Naive thymus-derived CD8-positive, alpha-beta T cell (primary cell): ENCODE measurements at places on chromosomes 5 and 9. TPM values are rescaled to one million over a fixed set of nuclear protein-coding genes. Genes with fewer than 3 reads are reported as not detected.

DNA sequence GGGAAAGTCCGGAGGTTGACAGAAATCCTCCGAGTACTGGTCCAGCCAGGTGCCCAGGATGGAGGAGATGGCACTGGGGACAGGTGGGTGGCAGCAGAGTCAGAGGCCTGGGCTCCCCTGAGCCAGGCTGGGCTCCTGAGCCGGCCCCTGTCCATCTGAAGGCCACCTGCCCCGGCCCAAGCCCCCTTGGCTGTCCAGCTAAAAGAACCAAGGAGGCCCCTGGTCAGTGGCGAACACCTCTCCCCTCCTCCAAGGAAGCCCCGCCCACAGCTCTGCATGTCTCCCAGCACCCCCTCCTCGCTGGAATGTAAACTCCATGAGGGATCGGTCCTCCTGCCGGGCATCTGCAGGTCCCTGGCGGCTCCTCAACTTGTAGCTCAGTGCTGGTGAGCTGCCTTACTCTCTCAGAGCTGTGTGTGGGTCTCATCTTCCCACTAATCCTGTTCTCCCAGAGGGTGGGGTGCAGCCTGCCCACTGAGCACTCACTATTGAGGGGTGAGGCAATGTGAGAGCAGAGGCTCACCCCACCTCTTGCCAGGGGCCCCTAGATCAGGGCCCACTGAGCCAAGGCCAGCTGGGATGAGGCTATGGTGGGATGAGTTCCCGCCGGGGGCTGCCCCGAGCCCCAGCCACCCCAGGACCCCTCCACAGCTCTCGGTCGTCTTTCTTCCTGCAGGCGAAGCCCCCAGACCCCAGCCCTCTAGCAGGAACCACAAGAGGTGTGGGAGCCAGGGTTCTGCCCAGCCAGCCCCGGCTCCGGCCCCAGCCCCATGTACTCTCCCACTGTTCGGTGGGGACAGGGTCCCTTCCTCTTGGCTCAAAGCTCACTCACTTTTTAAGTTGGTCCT is 12.0 kb downstream of the RALGDS start:
- H3K27ac ChIP-seq, result no peak overlapping the region

GRCh38 chr5:133707629-133708028 is 95.3 kb upstream of the FSTL4 start:
- H3K36me3 ChIP-seq, result no peaks in the 10 kb centered on the region
- no peaks in the 10 kb centered on the region for H3K27me3 ChIP-seq
- H3K4me3 ChIP-seq, result no peak overlapping the region
- no peak for DNase-seq

- peaks cover 10% of the 10 kb centered on the region for H3K27me3 ChIP-seq
- no peak overlapping the region for H3K27ac ChIP-seq
- no peak for DNase-seq
- H3K36me3 ChIP-seq, result no peaks in the 10 kb centered on the region
Observed at GRCh38 chr5:36600917-36601527, 5.4 kb upstream of the SLC1A3 start.

GRCh38 chr5:99156688-99157087 is 227.9 kb upstream of the CHD1 start:
- no peak overlapping the region for H3K27ac ChIP-seq
- no peak overlapping the region for H3K4me3 ChIP-seq
- H3K36me3 ChIP-seq, result no peaks in the 10 kb centered on the region
- H3K4me1 ChIP-seq, result no peaks in the 10 kb centered on the region
- H3K27me3 ChIP-seq, result peaks cover 2% of the 10 kb centered on the region

DNA sequence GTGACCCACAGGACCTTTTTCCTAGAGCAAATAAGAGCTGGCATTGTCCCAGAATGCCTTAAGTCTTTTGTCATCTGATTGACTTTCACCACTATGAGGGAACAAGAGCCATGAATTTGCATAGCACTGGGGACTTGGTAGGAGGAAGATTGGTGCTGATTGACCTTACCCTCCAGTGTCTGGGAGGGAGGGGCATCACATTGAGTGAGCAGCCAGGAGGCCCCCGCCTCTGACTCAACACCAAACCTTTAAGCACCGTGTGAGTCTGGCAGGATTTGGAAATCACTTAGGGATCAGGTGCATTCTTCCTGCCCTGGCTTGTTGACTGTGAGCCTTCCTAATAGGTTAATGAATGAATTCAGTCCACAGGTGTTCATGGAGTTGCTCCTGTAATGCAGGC is 40.7 kb downstream of the WNK2 start:
- H3K4me1 ChIP-seq, result peaks cover 1% of the 10 kb centered on the region
- no peak overlapping the region for H3K27ac ChIP-seq
- H3K27me3 ChIP-seq, result no peaks in the 10 kb centered on the region

GRCh38 chr5:949815-950560 is 57.3 kb downstream of the TRIP13 start:
- peaks cover 7% of the 10 kb centered on the region for H3K36me3 ChIP-seq
- H3K27me3 ChIP-seq, result peaks cover 11% of the 10 kb centered on the region
- no peak for DNase-seq
- H3K27ac ChIP-seq, result no peak overlapping the region
- no peak overlapping the region for H3K4me3 ChIP-seq

DNA sequence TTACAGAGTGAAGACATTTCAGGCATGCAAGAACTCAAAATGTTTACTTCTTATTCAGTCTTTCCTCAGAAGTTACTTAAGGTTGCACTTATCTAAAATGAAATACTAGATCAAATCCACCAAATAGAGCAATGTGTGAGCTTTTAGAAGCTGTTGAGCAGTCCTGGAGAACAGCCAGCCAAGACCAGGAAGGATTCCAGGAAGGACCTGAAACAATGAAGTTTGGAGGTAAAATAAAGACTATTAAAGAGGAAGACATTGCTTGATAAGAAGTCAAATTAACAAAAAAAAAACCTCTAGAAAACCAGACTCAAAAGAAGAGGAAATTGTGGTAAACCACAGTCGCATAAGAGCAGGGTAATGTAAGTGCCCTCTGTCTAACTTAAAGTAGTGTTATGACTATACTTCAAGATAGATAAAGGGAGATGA is 156.2 kb upstream of the S1PR3 start:
- H3K4me3 ChIP-seq, result peak overlapping the region; percentile 2
- peaks cover 53% of the 10 kb centered on the region for H3K27me3 ChIP-seq
- H3K4me1 ChIP-seq, result peaks cover 31% of the 10 kb centered on the region
- DNase-seq, result peak; percentile 3
- no peak overlapping the region for H3K27ac ChIP-seq

DNA sequence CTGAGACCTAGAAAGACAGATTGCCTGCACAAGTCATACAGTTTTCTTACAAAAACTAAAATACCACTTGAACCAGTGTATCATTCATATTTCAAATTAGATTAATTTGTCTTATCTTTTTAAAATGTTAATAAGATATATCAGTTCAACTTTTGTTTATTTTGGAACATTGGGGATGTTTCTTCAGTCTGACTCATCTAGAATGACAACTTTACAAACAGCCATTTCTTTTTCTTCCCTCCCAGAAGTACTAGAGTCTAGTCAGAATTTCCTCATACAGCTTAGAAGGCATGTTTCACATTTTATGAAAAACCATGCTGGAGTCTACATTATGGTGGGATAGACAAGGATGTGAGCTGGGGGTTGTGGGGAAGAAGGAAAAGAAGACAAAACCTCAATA is 262.5 kb downstream of the NFIB start:
- H3K36me3 ChIP-seq, result no peaks in the 10 kb centered on the region
- no peaks in the 10 kb centered on the region for H3K4me1 ChIP-seq
- no peak for DNase-seq
- H3K27ac ChIP-seq, result no peak overlapping the region
- no peaks in the 10 kb centered on the region for H3K27me3 ChIP-seq
- no peak overlapping the region for H3K4me3 ChIP-seq

- H3K27me3 ChIP-seq, result no peaks in the 10 kb centered on the region
- DNase-seq, result no peak
- no peaks in the 10 kb centered on the region for H3K36me3 ChIP-seq
- H3K27ac ChIP-seq, result no peak overlapping the region
- no peaks in the 10 kb centered on the region for H3K4me1 ChIP-seq
Observed at GRCh38 chr5:135599421-135600151, 20.8 kb upstream of the CXCL14 start.

GRCh38 chr5:7473668-7474215 is 77.8 kb downstream of the ADCY2 start:
- no peaks in the 10 kb centered on the region for H3K4me1 ChIP-seq
- H3K36me3 ChIP-seq, result no peaks in the 10 kb centered on the region
- no peak for DNase-seq
- no peaks in the 10 kb centered on the region for H3K27me3 ChIP-seq
- no peak overlapping the region for H3K27ac ChIP-seq
- no peak overlapping the region for H3K4me3 ChIP-seq

GRCh38 chr9:78606001-78606379 is 309.1 kb downstream of the PSAT1 start:
- no peak overlapping the region for H3K4me3 ChIP-seq
- H3K4me1 ChIP-seq, result no peaks in the 10 kb centered on the region
- peaks cover 2% of the 10 kb centered on the region for H3K27me3 ChIP-seq
- no peak for DNase-seq

DNA sequence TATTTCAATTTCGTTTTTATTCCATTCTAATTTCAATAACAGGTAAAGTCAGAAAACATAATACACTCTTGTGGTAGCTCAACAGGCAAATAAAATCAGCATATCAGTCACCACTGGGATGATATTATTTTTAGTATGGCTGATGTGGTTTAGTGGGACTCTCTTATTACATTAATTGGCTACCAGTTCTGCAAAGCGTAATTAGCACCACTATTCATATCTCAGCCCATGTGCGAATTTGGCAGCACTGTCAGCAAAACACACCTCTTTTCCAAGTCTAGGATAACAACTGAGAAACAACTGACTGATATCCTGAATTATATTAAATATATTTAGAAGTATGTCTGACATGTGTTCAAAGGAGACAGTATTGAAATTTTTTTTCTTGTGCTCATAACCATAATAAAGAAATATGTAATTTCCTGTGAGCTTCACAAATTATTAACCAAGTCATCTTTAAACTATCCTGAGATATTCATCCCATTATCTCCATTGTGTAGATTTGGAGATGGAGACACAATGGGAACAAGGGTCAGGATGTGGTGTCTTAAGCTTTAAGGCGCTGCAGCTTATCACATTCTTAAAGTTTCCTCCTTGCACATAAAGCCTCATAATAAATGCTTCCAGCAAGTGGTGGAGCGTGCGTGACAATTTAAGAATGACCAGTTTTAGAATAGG is 212.4 kb downstream of the TLE1 start:
- H3K36me3 ChIP-seq, result no peaks in the 10 kb centered on the region
- H3K27ac ChIP-seq, result no peak overlapping the region
- no peak overlapping the region for H3K4me3 ChIP-seq
- H3K27me3 ChIP-seq, result peaks cover 1% of the 10 kb centered on the region
- no peaks in the 10 kb centered on the region for H3K4me1 ChIP-seq

GRCh38 chr5:45417285-45417998 is 278.7 kb downstream of the HCN1 start:
- no peak overlapping the region for H3K4me3 ChIP-seq
- no peaks in the 10 kb centered on the region for H3K4me1 ChIP-seq
- no peaks in the 10 kb centered on the region for H3K36me3 ChIP-seq
- no peaks in the 10 kb centered on the region for H3K27me3 ChIP-seq

GRCh38 chr5:173881811-173882575 is 6.2 kb upstream of the CPEB4 start:
- DNase-seq, result no peak
- H3K4me3 ChIP-seq, result no peak overlapping the region
- H3K36me3 ChIP-seq, result peaks cover 2% of the 10 kb centered on the region
- peaks cover 34% of the 10 kb centered on the region for H3K4me1 ChIP-seq
- no peak overlapping the region for H3K27ac ChIP-seq

DNA sequence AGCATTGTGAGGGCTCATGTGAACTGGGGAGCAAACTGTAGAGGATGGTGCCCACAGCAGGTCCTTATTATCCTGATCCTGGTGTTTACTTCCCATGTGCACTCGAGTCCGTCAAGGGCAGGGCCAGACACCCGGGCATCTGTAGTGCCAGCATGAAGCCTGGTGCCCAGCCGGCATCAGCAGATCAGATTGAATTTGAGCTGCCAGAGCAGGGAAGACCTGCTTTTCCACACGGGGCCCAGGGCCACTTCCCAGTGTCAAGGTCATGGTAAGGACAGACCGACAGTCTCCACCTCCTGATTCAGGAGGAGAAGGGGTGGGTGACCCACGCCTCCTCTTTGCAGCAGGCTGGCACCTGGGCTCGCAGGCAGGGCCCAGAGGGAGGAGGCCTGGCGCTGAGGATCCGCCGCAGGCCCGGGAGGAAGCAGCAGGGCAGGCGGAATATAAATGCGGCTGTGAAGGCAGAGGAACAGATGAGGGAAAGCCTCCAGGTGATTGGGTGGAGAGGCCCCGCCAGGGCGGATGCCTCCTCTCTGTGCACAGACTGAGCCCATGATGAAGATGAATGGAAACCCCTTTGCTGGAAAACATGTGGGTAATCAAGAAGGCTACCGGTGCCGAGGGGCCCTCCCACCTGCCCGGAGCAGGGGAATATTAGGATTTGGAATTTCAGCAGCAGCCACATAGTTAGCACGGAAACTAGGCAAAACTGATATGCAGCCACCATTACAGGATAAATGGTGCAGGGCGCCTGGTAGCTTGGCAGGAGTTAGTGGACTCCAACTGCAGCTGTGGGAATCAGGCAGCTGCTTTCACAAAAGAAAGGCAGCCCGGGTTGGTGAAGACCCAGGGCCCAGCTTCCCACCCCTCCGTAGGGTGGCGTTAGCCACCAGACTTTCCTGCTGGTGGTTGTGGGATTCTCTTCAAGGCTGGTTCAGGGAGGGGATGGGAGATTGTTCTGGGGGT is 114.9 kb downstream of the GAPVD1 start:
- no peak overlapping the region for H3K4me3 ChIP-seq
- H3K27ac ChIP-seq, result no peak overlapping the region
- no peak for DNase-seq

DNA sequence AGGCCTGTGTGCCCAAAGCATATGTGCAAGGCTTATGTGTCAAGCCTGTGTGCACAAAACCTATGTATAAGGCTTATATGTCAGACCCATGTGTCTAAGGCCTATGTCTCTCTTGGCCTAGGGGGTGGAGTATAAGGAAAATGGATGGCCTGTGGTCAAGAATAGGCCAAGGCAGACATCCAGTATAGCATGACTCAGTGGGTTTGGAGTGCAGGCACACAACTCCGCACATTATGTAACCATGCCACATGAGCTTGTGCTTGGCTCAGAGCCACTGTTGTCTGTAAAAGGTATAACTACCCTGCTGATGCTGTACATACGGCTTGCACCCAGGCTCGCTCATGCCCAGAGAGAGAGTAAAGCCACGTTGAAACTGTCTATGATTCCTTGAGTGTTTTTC is 626.4 kb upstream of the NUDT12 start:
- no peak overlapping the region for H3K4me3 ChIP-seq
- H3K27me3 ChIP-seq, result no peaks in the 10 kb centered on the region
- H3K27ac ChIP-seq, result no peak overlapping the region
- DNase-seq, result no peak
- H3K36me3 ChIP-seq, result no peaks in the 10 kb centered on the region

DNA sequence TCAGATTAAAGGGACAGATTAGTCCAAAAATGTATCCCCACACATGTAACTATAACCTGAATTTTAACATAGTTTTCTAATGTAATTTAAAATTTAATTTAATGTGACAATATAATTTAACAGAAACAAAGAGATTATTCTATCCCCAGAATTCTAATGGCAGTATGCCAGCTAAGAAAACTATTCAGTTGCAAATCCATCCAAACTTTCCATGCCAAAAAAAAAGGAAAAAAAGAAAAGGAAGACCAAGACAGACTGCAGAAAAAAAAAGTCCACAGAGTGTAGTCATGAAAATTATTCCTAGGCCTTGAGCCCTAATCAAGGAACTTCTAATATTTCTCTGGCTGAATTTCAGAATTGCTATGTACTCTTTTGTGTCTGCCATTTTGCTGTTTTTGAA is 217.6 kb downstream of the CDH18 start:
- DNase-seq, result no peak
- H3K4me3 ChIP-seq, result no peak overlapping the region
- H3K27ac ChIP-seq, result no peak overlapping the region
- no peaks in the 10 kb centered on the region for H3K4me1 ChIP-seq
- H3K36me3 ChIP-seq, result peaks cover 5% of the 10 kb centered on the region

The PIP5K1B gene
- polyA plus RNA-seq, result 0.18 TPM

The ACOT12 gene
- not detected for polyA plus RNA-seq

The LCN1 gene
- not detected for polyA plus RNA-seq

The MEIKIN gene
- not detected for polyA plus RNA-seq

The PCDHB9 gene
- polyA plus RNA-seq, result not detected

The ANKRD20A1 gene
- polyA plus RNA-seq, result not detected

The FBXL7 gene
- polyA plus RNA-seq, result not detected
